Fibroblast of skin of abdomen (primary cell): ENCODE measurements at places on chromosomes 7 and 10.
A peak's percentile ranks its signal among the peaks of the same experiment; 100 is the strongest.

- DNase-seq: no peak
Observed at GRCh38 chr7:23191022-23191421, 9.2 kb downstream of the NUP42 start.

DNA sequence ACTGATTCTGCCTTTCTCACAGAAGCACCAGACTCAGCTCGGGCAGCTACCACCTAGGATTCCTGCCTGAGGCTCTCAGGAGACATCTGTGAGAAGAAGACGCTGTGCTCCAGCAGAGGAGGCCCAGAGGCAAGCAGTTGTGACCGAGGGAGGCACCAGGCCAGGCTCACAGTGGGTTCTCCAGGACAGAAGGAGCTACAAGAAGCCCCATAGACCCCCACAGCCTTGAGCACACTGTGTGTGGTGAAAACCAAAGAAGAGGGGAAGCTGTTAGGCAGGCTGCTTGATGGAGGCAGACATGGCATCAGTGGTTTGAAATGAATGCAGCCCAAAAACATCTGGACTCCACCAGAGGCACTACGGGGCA, 198.8 kb downstream of the GRID1 start:
- DNase-seq: no peak

DNA sequence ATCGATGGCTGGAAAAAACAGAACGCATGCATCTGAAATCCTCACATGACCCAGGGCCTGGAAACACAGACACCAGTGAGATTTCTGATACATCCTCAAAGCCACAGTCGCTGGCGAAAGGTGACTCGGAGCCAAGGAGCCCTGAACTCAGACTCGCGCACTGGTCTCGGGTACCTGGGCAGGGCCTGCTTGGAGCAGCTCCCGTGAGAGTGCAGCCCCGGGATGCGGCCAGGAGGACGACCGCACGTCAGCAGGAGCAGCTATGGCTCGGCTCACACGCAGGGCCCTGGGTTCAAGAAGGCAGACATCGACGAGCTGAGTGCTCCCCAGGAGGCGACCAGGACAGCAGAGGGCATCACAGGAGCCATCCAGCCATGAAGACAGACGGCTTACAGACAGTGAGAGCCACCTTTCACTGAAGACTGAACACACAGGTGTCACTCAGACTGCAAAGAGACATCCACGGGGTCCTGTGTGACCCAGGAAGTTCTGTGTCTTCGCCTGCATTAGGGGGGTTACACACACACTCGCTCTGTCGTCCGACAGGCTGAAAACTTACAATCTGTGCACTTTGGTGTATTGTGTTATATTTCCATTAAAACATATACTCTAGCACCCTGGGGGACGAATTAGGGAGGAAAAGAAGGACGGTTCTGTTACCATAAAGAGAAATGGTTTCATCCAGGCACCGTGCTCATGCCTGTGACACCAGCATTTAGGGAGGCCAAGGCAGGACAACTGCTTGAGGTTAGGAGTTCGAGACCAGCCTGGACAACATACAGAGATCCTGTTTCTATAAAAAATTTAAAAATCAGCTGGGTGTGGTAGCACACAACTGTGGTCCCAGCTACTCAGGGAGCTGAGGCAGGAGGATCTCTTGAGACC, 227.7 kb downstream of the MAD1L1 start:
- no peak for DNase-seq

- DNase-seq: no peak
Observed at GRCh38 chr7:129184981-129185670, 3.3 kb upstream of the SMO start.

- no peak for DNase-seq
Observed at GRCh38 chr7:5572439-5572838, 148.8 kb upstream of the TNRC18 start.

DNA sequence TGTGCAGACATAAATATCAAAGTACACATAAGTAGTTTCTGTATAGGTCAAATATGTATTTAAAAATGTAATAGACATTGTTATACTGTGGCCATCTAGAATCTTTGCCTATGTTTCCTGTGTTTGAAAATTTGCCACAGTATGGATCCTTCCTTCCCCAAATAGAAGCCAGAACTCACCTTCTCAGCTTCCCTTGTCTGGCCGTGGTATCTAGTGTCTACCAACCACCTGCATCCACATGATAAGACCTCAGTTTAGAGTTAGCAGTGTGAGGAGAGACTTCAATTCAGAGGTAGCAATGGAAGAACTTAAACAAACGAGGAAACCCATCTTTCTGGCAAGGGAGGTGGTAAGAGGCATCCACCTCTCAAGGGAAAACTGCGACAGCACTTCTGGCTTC, 4.9 kb downstream of the TRDMT1 start:
- DNase-seq: no peak

DNA sequence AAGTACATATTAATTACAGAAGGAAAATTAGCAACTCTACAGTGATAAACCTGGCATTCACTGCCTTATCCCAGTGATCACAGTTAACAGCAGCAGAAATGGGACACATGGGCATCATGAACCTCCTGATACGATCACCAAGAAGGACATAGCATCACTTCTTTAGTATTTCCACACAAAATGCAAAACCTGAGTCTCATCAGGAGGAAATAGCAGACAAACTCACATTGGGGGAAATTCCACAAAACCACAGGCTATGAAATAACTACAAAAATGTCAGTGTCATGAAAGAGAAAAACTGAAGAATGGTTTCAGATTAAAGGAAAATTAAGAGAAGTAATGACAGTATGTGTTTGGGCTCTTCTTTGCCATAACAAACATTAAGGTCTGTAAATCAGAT, 12.0 kb upstream of the PURB start:
- DNase-seq: peak; percentile 51

GRCh38 chr7:69108097-69108496, 490.2 kb upstream of the AUTS2 start:
- no peak for DNase-seq

DNA sequence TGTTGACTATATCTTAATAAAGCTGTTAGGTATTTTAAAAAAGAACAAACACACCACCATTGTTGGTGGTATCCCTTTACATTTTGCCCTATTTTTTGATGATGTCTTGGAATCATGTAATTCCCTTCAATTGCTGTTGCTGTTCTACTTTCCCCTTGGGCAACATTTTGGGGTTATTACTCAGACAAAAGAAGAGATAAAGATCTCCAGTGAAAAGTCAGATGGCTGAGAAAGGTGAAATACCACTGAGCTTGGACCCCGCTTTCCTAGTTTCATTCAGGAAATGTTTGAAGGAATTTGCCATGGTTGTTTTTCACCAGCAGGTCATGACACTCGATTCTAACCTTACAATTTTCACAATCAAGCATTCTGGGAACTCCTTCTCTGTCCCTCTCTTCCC, 84.6 kb downstream of the MACC1 start:
- no peak for DNase-seq

- no peak for DNase-seq
Observed at GRCh38 chr10:51020200-51020599, 54.1 kb upstream of the PRKG1 start.

GRCh38 chr7:43586251-43586900, 3.5 kb downstream of the STK17A start:
- no peak for DNase-seq

GRCh38 chr10:76311752-76312636, 880.6 kb downstream of the LRMDA start:
- peak; percentile 86 for DNase-seq

DNA sequence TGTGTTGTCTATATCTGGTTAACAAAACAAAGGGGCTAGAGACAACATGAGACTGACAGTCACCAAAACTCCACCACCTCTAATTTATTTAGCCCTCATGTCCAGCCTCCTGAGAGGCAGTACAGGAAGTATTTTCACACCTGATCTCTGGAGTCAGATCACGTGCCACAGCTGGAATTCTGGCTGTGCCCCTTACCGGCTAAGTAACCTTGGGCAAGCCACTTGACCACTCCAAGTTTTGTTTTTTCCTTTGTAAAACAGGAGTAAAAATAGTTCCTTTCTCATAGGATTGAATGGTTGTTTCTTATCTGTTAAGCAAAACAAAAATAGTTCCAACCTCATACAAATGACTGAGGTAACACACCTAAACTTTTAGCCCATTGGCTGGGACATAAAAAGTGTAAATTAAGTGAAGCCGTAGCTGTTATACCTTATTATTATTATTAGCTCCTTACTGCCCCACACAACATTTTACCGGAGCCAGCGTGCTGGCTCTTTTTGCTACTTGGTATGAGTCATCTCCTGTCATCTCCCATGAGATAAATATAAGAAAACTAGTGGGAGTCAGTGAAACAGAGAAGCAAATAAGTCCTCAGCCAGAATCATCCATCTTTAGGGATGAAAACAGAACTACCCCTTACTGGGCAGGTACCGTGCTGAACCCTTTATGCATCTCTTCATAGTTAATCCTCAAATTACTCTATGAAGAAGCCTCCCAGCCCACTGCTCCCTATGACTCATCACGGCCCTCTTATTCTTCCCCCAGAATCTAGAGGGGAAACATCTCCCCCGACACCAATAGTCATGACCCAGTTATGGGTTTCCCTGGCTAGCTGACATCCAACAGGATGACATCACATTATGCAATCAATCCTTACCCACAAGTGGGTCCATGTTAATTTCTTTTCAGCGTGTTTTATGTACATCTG, 44.9 kb downstream of the PPP1R3C start:
- peak; percentile 91 for DNase-seq

GRCh38 chr7:63080406-63080805, 918.2 kb upstream of the ZNF722 start:
- DNase-seq: no peak

- DNase-seq: peak; percentile 17
Observed at GRCh38 chr7:26153823-26154783, 2.1 kb downstream of the NFE2L3 start.

- DNase-seq: no peak
Observed at GRCh38 chr10:28541717-28542365, 8.9 kb downstream of the WAC start.

GRCh38 chr10:111865550-111865949, 318.0 kb downstream of the GPAM start:
- no peak for DNase-seq

DNA sequence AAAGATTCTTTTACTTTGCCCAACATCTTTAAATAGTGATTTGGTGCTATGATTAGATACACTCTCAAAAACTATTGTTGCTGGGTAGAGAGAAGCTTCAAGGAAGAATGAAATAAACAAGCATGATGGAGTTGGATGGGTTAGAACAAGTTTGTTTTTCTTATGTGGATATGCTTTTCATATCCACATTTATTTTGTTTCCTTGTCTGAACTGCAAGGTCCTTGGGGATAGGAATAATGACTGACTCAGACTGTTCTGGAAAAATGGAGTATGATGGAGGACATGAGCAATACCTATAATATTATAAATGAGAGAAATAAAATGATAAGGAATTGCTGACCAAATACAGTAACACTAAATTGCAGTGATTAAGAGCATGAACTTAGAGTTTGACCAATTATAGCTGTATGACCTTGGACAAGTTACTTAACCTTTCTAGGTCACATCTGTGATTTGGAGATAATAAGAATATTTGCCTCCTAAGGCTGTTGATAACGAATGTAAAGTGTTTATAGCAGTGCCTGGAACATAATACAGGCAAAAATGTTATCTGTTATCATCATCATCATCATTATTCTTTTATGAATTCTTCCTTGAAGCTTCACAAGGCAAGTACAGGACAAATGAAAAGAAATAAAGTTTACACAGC, 847.5 kb downstream of the LRMDA start:
- DNase-seq: no peak

DNA sequence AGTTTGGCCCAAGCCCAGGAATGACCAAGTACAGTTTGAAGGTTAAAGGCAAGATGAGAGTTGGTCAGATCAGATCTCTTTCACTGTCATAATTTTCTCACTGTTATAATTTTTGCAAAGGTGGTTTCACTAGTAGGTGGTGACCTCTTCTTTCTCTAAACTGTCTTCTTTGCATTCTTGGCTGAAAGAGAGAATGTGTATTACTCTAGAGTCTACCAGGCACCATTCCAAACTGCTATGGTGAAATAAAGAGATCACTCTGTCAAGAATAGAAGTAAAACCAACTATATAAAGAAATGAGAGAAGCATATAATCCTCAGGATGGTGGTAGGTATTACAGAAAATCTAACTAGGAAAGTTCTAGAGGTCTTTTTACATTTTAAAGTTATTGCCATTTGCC, 72.7 kb downstream of the DYNC1I1 start:
- peak; percentile 3 for DNase-seq

GRCh38 chr7:113085781-113086390, 741 bp downstream of the GPR85 start:
- peak; percentile 21 for DNase-seq

- no peak for DNase-seq
Observed at GRCh38 chr10:78358351-78358750, 324.7 kb downstream of the RPS24 start.

DNA sequence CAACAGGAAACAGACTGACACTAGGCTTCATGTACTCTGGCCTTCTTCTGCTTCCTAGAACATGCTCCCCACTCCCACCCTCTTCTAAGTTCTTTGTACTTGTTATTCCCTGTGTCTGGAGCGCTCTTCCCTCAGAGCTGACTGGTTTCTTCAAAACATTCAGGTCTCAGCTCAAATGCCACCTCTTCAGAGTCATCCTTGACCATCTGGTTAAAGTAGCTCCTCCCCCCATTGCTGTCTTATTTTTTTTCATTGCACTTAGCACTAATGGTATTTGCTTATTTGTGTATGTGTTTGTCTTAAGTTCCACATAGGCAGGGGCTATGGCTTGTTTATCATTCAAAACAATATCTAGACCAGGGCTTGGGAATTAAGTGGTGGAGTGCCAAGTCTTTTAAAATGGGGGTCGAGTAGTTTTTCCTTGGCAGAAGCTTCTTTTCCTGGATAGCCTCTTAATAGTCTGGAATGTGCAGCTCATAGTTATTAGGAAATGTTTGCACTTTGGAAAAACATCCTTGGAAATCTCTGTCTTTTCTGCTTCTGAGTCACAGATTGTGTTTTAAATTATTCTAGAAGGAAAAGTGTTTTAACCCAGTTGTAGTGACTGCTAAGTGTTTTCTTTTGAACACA, 60.0 kb downstream of the RALA start:
- DNase-seq: peak; percentile 81

GRCh38 chr10:68330852-68331454, 911 bp upstream of the HNRNPH3 start:
- peak; percentile 20 for DNase-seq

DNA sequence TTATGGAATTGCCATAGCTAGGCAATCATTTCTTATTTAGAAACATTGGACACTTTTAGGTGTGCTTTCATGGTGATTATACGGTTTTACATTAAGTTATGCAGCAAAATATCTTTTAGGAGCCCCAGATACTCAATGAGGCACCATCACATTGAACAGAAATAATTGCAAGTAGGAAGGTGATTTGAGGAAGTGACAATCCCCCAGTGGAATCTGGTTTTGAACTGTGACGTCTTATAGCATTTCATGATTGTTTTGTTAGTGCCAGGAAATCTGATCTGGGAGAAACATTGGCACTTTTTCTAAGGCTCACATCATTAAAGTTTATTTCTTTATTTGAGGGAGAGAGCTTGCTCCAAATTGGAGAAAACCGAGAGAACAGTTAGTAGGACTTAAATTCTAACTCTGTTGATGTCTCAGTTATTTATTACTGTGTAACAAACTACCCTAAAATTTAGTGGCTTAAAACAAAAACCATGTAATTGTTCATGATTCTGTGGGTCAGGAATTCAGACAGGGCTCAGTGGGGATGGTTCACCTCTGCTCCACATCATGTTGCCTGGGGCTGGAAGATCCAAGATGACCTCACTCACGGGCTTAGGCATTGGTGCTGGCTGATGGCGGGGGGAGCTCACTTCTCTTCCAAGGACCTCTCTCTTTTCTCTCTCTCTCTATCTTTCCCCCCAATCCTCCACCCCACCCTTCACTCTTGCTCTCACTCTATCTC, 78.2 kb upstream of the STEAP1B start:
- peak; percentile 50 for DNase-seq

- no peak for DNase-seq
Observed at GRCh38 chr10:34237898-34238455, 577.1 kb downstream of the PARD3 start.

GRCh38 chr7:157266272-157266671, 70.5 kb upstream of the DNAJB6 start:
- DNase-seq: peak; percentile 46
